IMR-90 (cell line): ENCODE measurements at places on chromosomes 1 and 21. TPM values are rescaled to one million over a fixed set of nuclear protein-coding genes. Genes with fewer than 3 reads are reported as not detected.

- no peak for DNase-seq
Observed at GRCh38 chr1:53069663-53070327, 7.8 kb downstream of the PODN start.

Gene SPATA46
- not detected in 2 replicates for total RNA-seq

Gene PLPPR4
- total RNA-seq = 6.4 and 7.0 TPM in 2 replicates

DNA sequence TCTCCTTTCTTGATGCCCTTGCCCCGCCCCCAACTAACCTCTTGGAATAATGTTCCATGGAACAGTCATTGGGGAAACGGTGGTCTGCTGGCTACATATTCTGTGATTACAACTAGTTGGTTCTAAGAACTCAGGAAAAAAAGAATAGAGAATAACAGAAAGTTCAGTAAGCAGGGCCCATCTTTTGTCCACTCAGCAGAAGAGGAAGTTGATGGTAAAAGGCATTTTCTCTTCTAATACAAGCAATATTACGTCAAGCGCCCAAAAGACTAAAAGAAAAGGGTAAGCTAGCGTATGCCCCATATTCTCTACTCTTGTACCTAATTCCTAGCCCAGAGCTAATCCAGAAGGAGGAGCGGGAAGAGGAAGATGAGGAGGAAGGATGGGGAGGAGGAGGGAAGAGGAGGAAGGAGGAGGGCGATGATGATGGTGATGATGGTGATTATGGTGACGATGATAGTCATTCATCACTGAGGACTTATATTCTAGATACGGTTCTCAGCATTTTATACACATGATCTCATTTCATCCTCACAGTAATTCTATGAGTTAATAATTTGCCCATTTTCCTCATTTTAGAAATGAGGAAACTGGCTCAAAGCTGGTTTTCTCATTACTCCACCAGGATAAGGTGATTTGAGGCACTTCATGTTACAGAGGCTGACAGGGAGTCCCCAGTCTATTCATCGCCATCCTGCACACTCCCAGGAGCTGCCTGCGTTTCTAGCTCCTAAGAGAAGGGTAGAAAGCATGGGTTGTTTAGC, 76.6 kb upstream of the EFHD2 start:
- DNase-seq = no peak

Gene SLAMF8
- total RNA-seq = not detected in 2 replicates

Gene GFI1
- total RNA-seq = under 0.01 TPM in 2 replicates

- no peak for DNase-seq
Observed at GRCh38 chr1:195979646-195980045, 628.6 kb downstream of the KCNT2 start.

Gene CORT
- not detected in 2 replicates for total RNA-seq

Gene AGRN
- 8.1 and 11.4 TPM in 2 replicates for total RNA-seq

GRCh38 chr1:9746651-9747050, 77.1 kb downstream of the CLSTN1 start:
- DNase-seq = no peak

Gene SYT14
- 1.3 and 1.4 TPM in 2 replicates for total RNA-seq

DNA sequence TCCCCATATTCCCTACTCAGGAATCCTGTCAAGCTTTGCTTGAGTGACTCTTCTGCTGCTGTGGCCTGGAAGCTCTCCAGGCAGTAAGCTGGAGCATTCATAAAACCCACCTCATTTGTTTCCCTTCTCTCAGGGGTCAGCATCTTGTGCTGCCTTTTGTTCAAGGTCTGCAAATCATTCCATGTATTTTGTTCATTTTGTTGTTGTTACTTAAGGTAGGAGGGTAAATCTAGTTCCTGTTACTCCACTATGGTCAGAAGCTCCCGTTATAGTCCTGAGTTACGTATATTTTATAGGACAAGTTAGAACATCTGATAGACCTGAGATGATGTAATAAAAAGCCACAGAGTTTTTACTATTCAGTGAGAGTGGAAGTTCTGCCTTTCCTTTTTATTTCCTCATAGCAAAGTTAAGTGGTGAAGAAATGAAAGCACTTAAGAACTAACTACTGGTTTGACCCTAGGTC, 9.9 kb downstream of the SYNJ1 start:
- peak; percentile 1 for DNase-seq
